H1 (cell line): ENCODE measurements at places on chromosomes 5 and 9. TPM values are rescaled to one million over a fixed set of nuclear protein-coding genes. Genes with fewer than 3 reads are reported as not detected.

Gene IL13
- total RNA-seq = not detected in 2 replicates

Gene CDHR2
- 0.43 and 0.69 TPM in 2 replicates for total RNA-seq

Gene GRIA1
- 1.1 and 2.5 TPM in 2 replicates for total RNA-seq

DNA sequence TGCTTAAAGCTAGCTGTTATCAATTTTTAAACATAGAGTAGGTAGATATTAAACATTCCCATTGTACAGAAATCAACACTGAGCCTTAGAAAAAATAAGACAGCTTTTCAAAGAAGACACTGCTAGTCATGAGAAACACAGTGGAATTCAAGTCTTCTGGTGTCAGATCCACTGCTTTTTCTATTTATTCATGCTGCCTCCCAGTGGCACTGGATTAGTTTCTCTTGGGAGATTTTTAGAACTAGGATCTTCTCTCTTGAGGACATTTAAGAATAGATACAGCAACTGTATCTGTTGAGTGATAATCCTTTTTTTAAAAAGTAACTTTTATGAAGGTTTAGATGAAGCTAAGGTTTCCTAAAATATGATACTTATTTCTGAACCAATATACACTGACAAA, 1635.4 kb upstream of the C9orf72 start:
- H3K4me1 ChIP-seq = peaks cover 3% of the 10 kb centered on the region; the same call in 1 of the 2 replicates
- DNase-seq = no peak
- no peaks in the 10 kb centered on the region for H3K36me3 ChIP-seq
- no peak overlapping the region for H3K4me3 ChIP-seq
- H3K27ac ChIP-seq = no peak overlapping the region

DNA sequence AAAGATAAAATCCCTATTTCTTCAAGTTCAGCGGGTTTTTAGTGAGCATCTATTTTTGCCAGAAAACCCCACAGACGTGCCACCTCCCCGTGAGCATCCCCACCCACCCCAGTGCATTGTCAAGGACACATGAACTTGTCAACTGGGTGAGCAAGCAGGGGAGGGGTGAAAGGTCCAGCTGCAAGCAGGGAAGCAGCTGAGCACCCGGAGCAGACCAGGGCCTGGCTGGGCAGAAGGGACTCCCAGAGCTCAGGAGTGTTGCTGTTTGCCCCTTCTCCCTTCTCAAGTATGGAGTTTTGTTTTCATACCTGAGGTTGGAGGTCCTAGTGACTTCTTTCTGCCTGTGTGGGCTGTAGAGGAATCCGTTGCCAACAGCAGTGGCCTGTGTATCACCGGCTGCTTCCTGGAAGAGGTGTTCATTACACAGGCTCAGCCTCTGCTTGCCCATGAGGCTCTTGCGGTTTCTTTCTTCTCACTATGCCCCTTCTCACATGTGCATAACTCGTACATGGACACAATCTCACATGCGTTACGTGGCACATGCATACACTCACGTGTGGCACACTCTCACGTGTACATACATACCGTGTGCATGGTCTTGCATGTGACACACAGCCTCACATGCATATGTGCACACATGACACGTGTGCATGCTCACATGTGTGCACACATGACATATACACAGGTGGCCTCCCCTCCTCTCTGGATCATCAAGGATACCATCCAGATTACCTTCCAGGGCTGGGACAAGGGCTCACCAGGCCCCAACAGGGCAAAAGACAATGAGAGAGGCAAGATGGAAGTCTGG, 126.7 kb downstream of the MVB12B start:
- H3K4me3 ChIP-seq = no peak overlapping the region
- no peak for DNase-seq
- no peaks in the 10 kb centered on the region for H3K27me3 ChIP-seq

- no peak overlapping the region for H3K4me3 ChIP-seq
- no peaks in the 10 kb centered on the region for H3K4me1 ChIP-seq
Observed at GRCh38 chr5:2333291-2333690, 418.2 kb downstream of the IRX2 start.
